ENCODE measurements at places on chromosomes 2 and 18.

- no peak for DNase-seq
Measured at GRCh38 chr2:25677877-25678276, 4.5 kb upstream of the DTNB start.

DNA sequence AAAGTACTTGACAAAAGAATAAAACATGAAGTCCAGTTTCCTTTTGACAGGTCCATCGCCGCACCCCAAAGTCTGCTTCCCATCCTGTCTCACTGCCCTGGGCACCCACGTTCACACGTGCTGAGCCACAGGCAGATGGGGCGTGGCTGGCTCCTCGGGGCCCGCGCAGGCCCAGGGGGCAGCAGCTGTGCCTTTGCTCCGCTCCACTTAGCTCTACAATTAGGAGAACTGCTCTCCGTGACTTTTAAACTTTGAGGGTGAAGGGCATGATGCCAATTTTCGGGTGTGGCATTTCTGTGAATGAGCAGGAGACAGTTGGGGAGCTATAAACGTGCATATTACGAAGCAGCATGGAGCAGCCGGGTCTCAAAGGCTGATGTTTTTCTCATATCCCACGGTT is 152.4 kb downstream of the TDRD15 start:
- DNase-seq = no peak

DNA sequence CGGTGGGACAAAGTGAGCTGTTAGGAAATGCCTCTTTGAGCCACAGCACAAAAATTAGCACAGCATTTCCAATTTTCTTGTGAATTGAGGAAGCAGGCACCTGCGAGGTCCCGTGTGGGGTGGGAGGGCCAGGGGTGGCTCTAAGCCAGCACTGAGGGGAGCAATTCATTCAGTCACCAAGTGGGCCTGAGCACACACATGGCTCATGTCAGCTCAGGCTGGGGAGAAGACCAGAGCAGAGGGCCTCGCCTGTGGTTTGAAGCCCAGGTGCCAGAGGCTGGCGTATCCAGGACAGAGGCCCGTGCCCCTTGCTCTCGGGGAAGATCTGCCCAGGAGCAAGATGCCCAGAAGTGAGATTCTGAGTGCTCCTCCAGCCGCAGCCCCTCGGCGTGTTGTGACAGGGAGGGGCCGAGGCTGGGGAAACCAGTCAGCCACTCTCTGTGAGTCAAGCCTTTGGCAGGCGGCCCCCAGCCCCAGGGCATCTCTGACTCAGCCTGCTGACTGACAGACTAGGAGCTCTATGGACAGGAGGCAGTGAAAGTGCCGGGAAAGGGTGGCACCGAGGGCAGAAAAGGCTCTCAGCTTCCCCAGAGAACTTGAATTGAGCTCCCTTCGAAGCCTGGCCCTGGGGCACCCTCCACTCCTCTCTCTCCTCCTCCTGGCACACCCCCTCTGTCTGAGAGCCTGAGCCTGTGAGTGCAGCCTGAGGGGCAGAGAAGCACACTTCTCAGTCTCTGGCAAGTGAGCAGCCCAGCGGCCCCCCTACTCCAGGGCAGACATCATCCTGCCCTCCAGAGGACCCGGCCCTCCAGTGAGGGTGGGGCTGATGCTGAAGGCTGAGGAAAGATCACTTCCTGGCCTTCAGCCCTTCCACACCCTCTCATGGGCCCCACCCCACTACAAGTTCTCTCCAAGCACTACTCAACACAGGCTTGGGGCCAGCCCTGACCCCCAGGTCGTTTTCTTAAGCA is 32.3 kb downstream of the CYP26B1 start:
- no peak for DNase-seq

GRCh38 chr18:42617221-42617620 is 498.3 kb downstream of the RIT2 start:
- DNase-seq = no peak

DNA sequence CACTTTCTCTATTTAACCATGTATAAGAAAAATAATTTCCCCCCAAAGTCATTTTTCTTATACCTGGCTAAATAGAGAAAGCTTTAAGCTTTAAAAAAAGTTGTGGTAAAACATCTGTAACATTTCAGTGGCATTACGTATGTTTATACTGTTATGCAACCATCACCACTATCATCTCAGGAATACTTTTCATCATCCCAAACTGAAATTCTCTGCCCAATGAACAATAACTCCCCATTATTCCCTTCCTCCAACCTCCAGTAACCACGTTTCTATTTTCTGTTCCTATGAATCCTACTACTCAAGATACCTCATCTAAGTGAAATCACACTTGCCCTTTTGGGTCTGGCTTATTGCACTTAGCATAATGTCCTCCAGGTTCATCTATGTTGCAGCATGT is 1.7 kb upstream of the SLC3A1 start:
- DNase-seq = no peak

- no peak for DNase-seq
Measured at GRCh38 chr2:28088970-28089369, 198.4 kb downstream of the BABAM2 start.

DNA sequence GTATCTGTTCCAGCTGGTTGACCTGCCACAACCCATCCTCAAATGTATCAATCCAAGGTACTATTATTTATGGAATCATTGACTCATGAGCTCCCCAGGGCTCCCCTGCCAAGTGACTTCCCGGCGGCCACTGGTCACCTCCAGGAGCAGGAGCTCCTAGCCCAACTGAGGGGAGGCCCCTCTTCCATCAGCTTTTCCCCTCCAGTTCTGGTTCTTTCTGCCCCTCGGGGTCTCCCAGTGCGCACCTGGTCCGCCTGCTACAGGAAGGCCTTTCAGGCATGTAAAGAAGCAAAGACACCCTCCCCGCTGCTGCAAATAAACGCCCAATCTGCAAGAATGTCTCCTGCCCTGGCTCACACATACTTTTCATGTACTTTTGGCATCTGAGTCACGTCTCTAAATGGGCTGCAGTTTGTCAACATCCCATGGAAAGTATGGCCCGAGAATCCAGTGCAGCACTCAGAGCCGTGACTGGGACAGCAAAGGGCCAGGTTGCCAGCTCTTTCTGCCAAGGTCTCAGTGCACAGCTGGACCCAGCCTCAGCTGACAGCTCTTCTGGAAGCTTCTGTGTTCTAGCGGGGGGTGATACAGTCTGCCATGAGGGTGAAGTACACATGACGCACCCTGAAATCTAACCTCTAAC is 41.4 kb downstream of the KLHL29 start:
- DNase-seq = no peak

DNA sequence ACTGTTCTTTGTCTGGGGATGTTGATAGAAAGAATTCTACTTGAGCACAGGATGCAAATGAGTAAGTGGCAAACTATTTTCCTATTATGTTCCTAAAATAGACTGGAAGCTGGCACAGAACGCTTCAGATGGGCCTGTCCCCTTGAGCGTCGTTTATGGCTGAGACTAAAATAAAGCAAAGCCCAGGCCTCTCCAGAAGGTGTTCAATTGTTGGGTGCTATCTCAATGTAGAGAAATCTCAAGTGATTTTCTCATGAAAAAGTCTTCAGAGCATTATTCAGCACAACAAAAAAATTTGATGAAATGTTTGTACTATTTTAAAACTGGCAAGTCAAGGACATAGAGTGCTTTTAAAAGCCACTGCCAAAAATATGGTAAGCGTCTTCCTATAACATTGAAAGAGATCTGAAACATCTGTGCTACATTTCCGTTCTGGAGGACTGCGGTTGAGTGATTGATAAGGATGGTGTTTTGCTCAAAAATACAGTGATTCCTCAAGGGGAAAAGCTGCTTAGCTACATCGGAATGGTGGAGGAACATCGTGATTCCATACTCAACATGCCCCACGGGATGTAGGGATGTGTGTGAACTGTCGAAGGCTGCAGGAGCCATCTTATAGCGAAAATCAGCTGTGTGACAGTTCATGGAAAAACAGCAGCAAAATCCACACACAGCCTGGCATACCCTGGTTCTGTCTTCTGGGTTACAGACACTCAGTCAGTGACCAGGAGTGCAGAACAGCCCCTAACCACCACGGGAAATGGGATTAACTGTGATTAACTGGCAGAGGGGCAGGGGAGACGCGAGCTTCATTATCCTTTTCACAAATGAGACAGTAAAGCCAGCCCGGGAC is 10.4 kb upstream of the LRRFIP1 start:
- no peak for DNase-seq

GRCh38 chr2:29650631-29651097 is 270.7 kb downstream of the ALK start:
- DNase-seq = no peak

GRCh38 chr18:39348757-39349156 is 1783.2 kb upstream of the CELF4 start:
- DNase-seq = no peak

DNA sequence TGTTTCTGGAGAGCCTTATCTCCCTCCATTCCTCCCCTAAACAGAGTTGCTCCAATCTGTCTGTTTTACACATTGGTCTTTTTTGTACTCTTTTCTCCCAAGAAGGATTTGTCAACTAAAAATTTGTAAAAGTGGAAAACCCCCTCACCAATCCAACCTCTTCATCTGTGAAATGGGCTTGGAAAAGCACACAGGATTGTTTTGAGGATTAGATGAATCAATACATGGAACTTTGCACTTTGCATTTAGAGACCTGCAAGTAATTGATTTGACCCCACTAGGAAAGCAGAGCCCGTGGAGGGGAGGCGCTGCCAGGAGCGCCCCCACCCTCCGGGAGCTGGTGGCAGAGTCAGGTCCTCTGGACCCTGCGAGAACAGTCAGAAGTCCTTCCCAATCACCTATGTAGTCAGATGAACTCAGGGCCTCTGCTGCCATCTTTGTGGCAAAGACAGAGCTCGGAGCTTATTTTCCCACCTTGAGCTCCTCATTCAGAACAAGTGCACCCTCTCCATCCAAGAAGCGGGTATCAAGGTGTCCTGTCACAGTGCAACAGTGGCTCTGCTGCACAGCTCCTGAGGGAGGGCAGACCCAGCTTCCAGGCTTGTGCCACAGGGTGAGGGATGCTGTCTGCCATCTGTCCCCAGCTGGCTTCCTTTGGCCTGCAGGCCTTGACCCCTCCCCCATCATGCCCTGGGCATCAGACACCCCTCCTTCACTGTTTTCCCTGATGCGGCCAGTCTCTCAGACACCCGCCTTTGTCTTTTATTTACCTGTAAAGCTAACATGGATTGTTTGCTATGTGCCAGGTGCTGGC is 1.7 kb upstream of the TMEM185B start:
- no peak for DNase-seq

GRCh38 chr2:34012715-34013302 is 413.7 kb upstream of the FAM98A start:
- DNase-seq = no peak

GRCh38 chr2:175684466-175684865 is 317.6 kb downstream of the LNPK start:
- no peak for DNase-seq

GRCh38 chr2:121532347-121532766 is 1.7 kb downstream of the RNU4ATAC start:
- no peak for DNase-seq

DNA sequence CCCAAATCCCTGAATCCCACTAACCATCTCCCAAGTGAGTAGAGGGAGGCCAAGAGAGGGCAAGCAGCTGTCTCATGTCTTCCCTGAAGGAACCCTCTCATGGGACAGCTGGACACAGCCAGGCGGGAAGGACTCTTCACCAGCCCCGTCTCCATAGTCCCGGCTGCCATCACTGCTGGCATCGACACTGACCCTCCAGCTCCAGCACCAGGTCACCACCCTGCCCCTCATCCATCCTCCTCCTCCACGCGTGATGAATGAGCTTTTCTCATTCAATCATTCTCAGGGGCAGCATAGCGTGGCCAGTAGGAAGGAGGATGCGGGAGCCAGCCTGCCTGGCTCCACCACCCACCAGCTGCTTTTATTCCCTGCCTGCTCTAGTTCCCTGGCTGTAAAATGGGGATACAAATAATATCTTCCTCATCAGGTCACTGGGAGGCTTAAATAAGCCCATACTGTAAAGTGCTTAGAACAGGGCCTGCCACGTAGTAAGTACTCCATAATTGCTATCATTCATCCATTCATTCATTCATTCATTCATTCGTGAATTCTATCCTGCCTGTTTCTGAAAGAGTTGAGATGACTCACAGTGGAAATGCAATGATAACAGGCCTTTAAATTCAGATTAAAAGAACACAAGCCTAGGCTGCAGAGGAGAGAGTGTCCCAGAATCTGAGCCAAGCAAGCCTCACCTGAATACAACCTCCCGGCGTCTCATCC is 30.5 kb upstream of the FOSL2 start:
- DNase-seq = no peak

- DNase-seq = no peak
Measured at GRCh38 chr18:13318731-13319501, 100.4 kb downstream of the LDLRAD4 start.

DNA sequence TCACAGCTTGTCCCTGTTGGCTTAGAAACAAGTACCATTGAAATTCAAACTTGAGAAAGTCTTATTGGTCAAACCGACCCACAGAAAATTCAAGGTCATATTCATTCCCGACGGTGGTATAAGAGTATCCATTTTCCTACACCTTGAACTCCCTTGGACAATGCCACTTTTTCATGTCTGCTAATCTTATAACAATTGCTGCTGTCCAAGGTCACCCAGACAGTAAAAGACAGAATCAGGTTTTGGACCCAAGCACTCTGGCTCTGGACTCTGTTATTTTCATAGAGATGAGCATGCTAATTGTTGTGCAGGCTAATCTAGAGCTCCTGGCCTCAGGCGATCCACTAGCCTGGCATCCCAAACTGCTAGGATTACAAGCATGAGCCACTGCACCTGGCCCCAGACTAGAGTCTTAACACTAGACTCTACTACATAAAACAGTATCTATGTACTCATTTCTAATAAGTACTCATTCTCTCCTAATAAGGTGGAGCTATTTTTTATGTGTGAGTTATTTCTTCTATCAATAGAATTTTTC is 57.8 kb downstream of the C2orf76 start:
- DNase-seq = no peak

GRCh38 chr2:1709946-1710560 is 34.3 kb downstream of the PXDN start:
- no peak for DNase-seq

DNA sequence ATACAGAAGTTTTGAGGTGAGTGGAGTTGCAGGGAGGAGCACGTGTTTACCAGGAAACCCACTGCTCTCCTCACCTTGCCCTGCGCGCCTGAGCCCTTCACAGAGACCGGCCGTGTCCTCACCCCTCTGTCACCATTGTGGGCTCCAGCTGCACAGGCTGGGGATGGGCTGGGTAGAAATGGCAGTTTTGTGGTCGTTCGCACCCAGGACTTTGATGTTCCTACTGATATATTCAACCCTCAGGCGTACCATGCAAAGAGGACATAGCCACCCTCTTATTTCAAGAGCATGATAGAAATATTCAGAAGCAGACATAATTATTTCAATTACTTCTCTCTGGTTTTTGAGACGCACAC is 78.2 kb downstream of the GBX2 start:
- no peak for DNase-seq

Measured in stimulated activated CD8-positive, alpha-beta memory T cell treated with anti-CD3 and anti-CD28 coated beads, Interleukin-4, amount 100 ng/mL, for 4 hours (primary cell).